ENCODE measurements at places on chromosomes 2 and 18. TPM values are rescaled to one million over a fixed set of nuclear protein-coding genes. Genes with fewer than 3 reads are reported as not detected.

DNA sequence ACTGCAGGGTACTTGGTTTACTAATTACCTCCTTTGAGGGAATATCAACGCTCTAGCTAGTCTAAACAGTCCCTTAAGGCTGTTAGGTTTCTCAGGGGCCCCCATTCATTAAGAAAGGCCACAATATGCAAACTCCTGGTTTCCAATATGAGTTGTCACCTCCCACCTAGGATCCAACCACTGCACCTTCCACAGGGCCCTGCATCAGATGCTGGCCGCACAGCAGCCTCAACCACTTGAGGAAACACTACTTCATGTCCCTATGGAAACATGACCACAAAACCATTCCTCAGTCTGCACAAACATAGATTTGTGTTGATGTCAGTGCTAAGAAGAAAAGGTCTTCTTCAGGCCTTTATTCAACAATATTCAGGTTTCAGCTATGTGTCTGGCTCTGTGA lies 40.9 kb downstream of the STAT4 start:
- no peak for DNase-seq

DNA sequence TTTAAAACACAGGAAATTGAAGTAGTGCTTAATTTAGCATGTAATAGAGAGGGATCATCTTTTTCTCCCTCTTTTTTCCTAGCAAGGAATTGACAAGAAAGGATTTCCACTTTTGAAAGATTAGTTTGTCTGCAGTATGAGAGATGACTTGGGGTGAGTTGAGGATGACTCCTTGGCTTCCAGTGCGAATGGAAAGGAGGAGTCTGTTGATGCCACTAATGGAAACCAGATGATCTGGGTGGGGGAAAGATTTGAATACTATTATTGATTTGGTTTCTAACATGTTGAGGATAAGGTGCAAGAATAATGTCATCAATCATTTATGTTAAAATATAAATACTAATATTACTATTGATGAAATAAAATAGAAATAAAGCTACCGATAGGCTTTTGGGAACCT lies 205.4 kb downstream of the PPP1R1C start:
- DNase-seq, result no peak

GRCh38 chr2:49021271-49021670 lies 133.0 kb downstream of the FSHR start:
- DNase-seq, result no peak

DNA sequence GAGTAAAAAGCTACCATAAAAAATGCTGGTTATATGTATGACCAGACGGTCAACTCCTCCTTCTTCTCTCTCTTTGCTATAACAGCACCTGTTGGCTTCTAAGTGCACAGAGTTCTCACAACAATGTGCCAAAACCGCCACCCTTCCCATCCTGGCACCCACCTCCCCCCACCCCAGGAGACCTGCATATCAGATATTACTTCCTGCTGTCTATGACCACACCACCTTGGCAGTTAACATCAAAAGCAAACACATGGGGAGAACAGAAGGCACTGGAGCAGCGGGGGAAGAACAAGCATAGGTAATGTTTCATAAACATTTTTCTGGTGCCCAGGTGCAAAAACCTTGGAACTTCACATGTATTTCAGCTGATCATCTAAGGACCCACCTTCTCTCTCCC lies 15.5 kb downstream of the SPRED2 start:
- peak; percentile 78 for DNase-seq

GRCh38 chr18:50432915-50433314 lies 58.1 kb downstream of the SKA1 start:
- no peak for DNase-seq

DNA sequence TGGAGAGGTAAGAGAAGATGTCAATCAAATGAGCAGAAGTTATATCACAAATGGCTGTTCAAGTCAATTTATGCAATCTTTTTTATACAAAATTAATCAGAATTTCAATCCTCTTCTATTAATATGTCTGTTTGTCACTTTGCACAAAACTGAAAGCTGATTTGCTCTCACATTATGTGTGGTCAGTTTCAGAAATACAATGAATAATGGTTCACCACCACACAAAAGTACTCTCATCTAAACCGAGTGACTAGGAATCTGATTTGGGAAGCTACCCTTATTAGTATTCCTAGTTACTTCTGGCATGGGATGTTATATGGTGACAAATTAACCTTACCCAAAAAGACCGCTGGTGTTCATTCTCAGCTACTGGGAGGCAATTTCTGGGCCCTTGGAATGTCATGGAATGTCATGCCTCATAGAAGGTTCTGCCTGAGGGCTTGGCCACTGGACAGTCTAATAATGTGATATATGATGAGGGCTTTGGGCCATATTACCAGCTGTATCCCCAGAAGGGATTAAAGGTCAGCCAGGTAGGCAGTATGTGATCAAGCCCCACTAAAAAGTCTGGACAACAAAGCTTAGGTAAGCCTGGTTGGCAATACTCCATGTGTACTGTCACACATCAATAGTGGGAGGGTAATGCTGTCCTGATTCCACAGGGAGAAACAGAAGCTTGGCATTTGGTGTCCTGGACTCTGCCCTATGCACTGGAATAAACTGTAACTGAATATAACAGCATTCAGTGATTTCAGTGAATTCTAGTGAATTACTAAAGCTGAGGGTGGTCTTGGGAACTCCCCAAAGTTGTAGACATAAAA lies 113.2 kb downstream of the PIGN start:
- no peak for DNase-seq

DNA sequence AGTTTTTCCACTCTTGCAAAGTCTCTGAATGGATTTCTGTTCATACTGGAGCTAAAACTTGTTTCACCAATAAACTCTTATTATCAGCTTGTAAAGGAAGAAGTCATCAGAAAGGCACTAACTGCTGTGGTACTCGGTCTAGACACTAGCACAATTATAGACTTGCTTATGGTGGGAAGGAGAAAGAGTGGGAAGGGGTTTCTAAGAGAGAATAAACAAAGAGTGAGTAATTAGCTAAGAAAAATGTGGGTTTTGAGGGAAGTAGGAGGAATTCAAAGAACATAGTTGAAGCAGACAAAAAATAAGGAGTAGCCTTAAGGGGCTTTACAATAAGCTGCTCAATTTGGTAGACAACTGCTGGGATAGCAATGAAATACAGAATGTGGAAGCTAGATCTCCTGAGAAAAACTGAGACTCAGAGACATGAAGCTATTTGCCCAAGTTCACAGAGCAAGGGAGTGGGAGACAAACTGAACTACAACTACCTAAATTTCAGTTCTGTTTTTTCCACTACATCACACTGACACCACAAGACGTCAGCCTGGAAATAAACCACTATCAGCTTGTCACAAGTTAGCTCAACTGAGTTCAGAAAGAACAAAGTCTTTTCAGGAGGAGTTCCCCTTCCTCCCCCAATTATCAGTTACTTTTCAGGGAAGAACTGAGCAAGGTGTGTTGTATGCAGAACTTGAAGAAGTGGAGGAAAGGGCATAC lies 59.7 kb downstream of the MAP4K3 start:
- DNase-seq, result no peak

- no peak for DNase-seq
Measured at GRCh38 chr18:75199327-75199726, 9.6 kb downstream of the PTGR3 start.

Gene PAIP2B
- 1.8 TPM for total RNA-seq

Gene FAP
- total RNA-seq, result not detected

Gene CLK1
- total RNA-seq, result 39.1 TPM

Gene RNF152
- not detected for total RNA-seq

Gene TMEM247
- not detected for total RNA-seq

Measured in HT-29 (cell line).